HuH-7 (cell line): ENCODE measurements at places on chromosomes 6 and 20.
A peak's percentile ranks its signal among the peaks of the same experiment; 100 is the strongest.

DNA sequence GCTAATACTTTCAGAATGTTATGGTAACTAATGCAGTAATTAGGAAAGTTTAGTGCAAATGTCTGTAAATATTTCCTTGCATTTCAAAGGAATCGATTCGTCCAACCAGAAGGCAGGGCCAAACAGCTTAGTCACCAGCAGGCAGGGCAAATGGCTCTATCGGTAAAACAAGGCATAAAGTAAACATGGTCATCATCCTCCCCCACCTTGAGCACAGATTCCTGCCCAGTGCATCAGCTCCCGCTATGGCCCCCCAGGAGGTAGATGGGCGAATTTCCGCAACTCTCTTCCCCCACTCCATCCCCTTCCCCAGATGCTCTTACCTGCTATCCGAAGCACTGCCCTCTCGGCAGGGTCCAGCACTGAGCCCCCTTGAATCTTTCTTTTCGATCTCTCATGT lies 103.8 kb upstream of the BEND6 start:
- DNase-seq = no peak

GRCh38 chr6:77037439-77037838 lies 425.9 kb downstream of the HTR1B start:
- DNase-seq = no peak

- peak; percentile 70 for DNase-seq
Observed at GRCh38 chr20:5100684-5101347, 18.9 kb downstream of the PCNA start.

- no peak for DNase-seq
Observed at GRCh38 chr20:2767768-2768631, 32.4 kb downstream of the CPXM1 start.

- no peak for DNase-seq
Observed at GRCh38 chr6:10235344-10235743, 179.5 kb downstream of the TFAP2A start.

- no peak for DNase-seq
Observed at GRCh38 chr6:13759025-13759424, 47.4 kb upstream of the RANBP9 start.

GRCh38 chr20:8221887-8222419 lies 89.9 kb downstream of the PLCB1 start:
- DNase-seq = no peak

DNA sequence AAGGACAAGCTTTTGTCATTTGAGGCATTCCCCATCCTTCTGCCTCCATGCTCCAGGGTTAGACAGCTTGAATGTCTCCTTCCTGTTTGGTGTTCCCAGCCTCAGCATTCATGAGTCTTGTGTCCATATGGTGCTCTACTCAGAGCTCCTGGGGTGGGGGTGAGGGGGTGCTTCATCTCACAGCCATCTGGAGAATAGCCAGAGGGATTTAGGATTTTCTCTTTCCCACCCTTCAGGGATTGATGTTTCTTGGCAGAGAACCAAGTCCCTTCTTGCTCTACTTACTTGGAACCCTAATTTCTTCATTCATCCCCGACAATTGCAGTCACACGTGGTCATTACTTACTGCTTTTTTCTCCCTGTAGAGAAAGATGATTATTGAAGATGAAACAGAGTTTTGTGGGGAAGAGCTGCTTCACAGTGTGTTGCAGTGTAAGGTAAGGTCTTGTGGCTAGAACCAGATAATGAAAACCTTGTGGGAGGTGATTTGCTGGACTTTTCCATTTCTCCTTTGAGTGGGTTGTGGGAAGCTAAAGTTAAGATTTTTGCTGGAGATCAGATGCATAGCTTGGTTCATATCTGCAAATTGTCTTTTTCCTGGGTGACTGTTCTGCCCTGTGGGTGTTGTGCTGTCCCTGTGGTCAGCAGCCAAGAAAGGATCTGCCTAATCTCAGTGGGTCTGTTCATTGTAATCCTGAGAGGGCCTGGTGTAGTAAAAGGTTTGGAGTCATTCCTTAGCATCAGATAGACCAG lies 18.6 kb downstream of the CMTR1 start:
- no peak for DNase-seq

- no peak for DNase-seq
Observed at GRCh38 chr6:113774127-113774825, 82.9 kb upstream of the MARCKS start.

GRCh38 chr20:25470045-25470444 lies 62.6 kb downstream of the GINS1 start:
- peak; percentile 83 for DNase-seq

- DNase-seq = no peak
Observed at GRCh38 chr6:101830501-101831031, 437.1 kb downstream of the GRIK2 start.
